A673 (cell line): ENCODE measurements at places on chromosomes 3 and 15. TPM values are rescaled to one million over a fixed set of nuclear protein-coding genes. Genes with fewer than 3 reads are reported as not detected.

DNA sequence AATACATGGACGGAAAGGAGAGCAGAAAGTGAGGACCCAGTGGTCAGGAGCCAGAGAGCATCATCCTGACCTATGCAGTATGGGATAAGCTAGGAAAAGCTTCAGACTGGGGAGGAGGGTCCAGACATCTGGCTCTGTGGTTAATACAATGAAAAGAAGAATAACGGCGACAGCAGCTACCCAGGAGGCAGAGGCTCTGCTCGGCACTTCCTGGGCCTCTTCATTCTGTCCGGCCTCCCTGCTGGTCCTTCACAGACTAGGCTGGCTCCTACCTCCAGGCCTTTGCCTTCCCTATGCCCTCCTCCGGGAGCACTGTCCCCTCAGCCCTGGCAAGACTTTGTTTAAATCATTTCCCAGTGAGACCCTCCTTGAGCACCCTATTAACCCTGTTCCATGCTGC, 58.9 kb upstream of the WNT5A start:
- no peak for DNase-seq

DNA sequence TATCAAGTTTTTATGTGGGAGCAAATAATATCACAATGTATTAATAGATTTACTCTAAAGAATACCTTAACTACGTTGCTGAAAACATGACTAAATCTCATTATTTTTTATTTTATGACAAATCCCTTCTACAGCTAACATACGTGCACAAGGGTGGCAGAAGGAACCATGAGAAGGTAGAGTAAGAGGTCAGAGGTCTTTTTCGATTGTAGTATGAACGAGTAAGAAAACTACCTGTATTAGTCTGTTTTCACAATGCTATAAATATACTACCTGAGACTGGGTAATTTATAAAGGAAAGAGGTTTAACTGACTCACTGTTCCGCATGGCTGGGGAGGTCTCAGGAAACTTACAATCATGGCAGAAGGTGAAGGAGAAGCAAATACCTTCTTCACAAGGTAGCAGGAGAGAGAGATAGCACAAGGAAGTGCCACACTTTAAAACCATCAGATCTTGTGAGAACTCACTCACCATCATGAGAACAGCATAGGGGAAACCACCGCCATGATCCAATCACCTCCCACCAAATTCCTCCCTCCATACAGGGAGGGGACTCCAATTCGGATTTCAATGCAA, 95.3 kb downstream of the SUCLG2 start:
- DNase-seq: no peak

- no peak for DNase-seq
These were observed 12.6 kb downstream of the IGDCC3 start for GRCh38 chr15:65365229-65365628.

DNA sequence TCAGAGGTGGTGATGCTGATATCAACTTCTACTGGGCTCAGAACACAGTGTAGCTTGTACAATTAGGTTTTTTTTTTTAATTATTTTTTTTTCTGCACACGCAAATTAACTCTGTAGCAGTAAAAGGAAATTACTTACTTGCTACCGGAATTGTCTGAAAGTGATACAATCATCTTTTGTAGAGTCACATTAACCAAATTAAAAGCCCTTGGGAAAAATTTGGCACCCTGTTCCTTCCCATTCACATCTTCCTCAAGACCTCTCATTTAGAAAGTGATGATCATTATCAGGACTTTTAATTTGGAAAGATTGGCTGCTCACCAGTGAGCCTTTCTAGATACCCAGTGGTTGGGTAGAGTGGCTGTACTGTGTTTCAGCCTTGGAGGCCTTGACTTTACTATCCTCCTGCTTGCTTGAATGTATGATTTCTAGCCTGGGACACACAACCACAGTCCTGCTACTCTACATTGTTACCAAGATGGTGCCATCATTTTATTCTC, 158.3 kb downstream of the ECT2 start:
- DNase-seq: peak; percentile 30

DNA sequence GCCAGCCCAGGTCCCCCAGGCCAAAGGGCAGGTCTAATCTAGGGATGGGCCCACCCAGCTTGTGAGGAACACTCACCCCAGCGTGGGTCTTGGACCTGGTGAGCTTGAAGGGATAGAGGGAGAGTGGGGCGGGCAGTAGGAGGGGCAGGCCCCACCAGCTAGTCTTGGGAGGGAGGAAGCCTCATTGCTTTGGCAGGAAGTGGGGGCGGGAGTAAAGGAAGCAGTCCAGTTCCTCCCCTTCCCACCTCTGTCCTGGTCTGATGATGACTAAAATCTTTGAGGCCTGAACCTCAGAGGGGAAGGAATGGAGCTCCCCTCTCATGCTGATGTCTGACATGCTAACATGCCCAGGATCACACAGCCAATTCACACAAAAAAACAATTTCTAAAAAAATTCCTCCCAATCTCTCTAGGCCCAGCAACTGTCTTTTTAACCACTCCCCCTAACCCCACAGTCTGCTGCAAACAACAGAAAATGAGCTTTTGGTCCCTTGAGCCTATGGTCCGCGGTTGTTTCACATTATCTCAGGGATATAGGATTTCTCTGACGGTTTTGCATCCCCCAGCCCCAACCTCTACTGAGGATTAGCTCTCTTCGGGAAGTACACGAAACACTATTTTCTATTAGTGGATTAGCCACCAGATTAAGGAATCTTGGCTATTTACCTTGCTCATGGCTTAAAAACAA, 30.7 kb upstream of the DUSP7 start:
- DNase-seq: no peak

DNA sequence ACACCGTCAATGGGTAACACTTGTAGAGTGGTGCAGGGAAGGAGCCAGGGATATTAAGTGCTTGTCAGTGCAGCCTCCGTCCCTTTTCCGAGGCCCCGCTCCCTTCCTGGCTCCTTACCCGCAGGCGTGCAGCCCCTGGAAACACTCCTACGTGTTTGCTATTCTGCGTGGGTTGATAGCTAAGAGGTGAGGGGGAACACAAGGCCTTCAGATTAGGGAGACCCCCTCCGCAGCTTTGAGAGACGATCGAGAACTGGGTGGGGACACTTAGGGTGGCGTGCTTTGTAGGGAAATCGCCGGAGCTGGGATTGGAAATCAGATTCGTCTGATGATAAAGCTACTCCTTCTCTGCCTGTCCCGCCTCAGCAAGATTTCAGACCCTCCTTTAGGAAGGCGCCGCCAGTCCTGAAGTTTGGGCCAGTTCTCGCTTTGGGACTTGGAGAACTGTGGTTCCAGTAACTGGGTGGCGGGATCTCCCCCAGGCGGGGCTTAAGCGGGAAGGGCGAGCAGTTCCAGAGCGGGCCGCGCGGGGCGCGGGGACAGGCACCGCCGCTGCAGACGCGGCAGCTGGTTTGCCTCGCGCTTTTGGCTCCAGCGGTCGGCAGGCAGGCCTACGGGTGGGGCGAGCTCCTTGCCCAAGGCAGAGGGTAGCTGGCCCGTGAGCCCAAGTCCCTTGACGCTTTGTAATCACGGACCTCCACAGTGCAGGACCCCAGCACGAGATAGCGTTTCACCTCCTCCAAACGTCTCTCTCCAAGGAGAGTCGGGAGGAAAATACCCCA, 8.0 kb upstream of the FAM107A start:
- peak; percentile 68 for DNase-seq

- DNase-seq: no peak
These were observed 9.5 kb upstream of the PRKCD start for GRCh38 chr3:53151465-53151864.

- no peak for DNase-seq
These were observed 169.5 kb downstream of the ATP10A start for GRCh38 chr15:25693321-25694238.

DNA sequence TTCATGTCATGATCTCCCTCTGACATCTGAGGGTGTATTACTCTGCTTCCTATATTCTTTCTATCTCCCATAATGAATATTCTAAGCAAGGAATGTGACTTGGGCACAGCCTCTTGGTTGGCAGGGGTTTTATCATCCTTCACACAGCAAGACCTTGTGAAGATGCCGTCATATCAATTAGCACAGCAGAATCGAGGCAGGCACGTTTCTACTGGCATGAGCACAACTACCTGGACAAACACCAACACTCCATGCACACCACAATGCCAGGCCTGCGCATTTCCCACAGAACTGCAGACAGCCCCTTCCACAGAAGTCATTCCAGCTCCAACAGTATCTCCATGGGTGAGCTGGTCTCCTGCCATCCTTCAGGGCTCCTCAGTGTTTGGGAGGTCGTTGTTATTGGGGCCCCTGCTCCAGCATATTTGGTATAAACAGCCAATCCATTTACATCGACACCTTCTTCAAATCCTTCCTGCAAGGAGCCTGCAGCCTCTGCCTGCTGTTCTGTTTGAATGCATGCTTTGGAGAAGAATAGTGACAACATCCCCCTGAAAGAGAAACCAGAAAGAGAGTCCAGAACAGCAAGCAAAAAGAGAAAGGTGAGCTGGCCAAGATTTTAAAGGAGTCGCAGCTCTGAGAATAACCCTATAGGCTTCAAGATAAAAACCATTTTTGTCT, 275.5 kb downstream of the SHOX2 start:
- no peak for DNase-seq

DNA sequence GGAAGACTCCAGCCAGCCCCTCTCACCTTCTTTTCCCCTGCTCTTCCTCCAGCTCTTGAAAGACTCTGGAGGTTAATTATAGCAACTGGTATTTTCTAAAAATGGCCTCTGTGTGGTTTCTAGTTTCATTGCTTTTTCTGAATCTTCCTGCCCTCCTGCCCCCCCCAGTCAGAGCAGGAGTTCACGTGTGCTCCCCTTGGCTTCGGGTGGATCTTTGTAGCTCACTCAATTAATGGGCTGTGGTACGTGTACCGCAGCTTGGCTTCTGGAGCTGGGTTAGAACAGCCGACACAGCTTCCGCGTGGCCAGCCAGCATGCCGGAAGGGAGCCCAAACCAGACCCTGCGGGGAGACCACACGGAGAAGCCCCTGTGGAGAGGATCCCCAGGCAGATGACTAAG, 31.5 kb downstream of the TM2D3 start:
- DNase-seq: no peak

DNA sequence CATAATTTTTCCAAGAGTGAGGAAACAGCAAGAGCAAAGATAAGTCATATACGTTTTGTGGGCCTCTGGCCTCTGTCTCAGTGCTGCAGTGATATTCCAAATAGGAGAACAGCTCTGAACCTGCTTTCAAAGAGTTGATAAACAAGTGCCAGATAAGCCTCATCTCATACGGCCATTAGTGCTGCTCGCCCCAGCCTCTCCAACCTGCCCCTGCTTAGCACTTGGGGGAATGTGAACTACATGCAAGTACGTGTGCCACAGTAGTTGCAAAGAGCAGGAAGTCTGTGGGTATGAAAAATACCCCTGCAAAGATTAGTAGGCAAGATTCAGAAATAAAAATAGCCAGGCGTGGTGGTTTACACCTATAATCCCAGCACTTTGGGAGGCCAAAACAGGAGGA, 14.0 kb downstream of the DAPK2 start:
- no peak for DNase-seq

DNA sequence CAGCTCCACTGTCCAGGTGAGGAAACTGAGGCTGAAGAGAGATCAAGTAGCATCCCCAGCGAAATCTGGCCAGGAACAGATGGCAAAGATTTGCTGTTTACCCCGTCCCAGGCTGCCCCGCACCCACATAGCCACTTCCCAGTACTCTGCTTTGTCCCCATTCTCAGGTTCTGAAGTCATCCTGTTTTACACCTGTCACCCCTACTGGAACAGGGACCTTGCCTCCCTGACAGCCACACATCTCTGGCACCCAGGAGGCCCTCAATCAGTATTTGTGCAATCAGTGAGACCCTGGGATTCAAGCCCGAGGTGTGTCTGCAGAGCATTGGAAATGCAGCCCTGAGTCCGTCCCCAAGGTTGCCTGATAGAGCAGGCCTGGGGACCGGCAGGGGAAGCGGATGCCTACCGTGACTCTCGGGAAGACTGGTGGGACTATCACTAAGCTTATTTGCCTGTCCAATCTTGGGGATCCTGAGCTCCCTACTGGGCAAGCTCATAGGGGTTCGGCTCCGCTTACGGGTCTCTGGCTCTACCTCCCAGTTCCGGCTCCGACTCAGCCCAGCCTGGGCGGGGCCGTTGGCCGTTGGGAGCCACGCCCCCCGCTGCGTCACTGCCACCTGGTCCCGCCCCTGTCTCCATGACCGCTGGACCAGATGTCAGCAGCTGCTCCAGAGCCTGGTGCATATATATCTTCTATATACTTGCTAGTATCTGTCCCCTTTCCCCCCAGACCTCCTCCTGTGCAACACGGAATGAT, 17.5 kb upstream of the FANCD2 start:
- peak; percentile 80 for DNase-seq

GRCh38 chr15:96324192-96324895, 6.2 kb upstream of the NR2F2 start:
- DNase-seq: no peak

DNA sequence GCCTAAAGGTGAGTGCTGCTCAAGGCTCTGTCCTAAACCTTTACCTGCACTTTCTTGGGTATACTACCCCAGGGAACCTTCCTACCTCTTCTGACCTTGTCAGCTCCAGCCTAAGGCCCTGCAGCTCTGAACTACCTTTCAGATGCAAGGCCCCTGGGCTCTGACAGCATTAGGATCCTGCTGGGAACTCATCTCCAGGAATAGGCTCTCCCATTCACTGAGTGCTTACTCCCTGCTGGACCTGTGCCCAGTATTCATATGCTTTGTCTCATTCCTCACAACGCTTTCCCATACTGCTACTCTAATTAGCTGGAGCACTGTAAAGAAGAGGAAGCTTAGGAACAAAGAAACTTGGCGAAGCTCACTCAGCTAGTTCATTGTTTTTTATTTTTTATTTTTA, 53.8 kb upstream of the RAB6B start:
- DNase-seq: peak; percentile 66

DNA sequence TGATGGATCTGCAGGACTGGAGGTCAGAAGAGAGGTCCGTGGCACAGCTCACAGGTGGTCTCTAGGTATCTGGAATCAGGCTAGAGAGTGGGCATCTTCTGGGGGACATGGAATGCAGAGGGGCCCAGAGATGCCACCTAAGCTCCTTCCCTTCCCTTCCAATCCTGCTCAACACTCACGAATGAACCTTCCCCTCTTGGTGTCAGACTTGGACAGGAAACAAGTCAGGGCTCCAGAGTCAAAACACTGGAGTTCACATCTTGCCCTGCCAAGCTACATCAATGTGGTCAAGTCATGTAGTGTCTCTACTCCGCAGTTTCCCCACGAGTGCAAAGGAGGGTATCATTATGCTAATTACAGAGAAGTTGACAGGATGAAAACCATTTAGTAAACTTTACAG, 16.0 kb upstream of the RBPMS2 start:
- DNase-seq: no peak

GRCh38 chr15:43276563-43277200, 10.0 kb upstream of the TGM5 start:
- no peak for DNase-seq

- peak; percentile 1 for DNase-seq
These were observed 38.3 kb downstream of the CNTN6 start for GRCh38 chr3:1131166-1131565.

GRCh38 chr3:114827495-114827894, 319.6 kb downstream of the ZBTB20 start:
- DNase-seq: peak; percentile 61

Gene KCNH8
- total RNA-seq: not detected in 2 replicates

Gene TRH
- total RNA-seq: not detected in 2 replicates

Gene PCLAF
- 138 TPM in 2 replicates for total RNA-seq

Gene SEMA3G
- 0.07 TPM in 1 of 2 replicates, not detected in the other for total RNA-seq

Gene LOXL1
- 117 and 128 TPM in 2 replicates for total RNA-seq

Gene RAD51
- total RNA-seq: 44.8 and 51.1 TPM in 2 replicates
